ENCODE measurements at places on chromosomes 4 and X.

DNA sequence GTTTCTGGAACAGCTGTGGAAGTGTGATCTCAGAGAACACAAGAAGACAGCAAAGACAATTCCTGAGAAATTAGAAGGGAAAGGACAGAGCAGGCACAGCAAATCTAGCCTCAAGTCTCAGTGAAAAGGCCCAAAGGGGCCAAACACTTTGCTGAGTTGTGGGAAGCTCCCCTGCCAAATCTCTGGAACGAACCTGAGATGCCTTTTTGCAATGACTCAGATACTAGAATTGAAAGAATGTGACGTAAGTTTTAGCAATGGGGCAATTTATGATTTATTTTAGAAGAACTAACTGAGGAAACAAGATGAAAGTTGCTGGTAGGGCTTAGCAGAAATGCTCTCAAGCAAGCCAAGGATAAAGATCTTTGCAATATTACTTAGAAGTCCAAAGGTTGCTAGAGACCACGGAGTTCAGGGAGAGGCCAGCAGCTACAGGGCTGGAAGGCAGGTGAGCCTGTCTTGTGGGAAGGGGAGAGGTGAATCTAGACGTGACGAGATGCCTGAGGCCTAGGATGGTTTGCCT is 92.8 kb downstream of the AMELX start:
- peak; percentile 49 for DNase-seq

- no peak for DNase-seq
Observed at GRCh38 chrX:153875391-153876111, 10.4 kb downstream of the L1CAM start.

GRCh38 chr4:174036576-174036975 is 246.9 kb downstream of the FBXO8 start:
- DNase-seq, result no peak

GRCh38 chr4:52566136-52567031 is 92.7 kb downstream of the USP46 start:
- DNase-seq, result no peak

- no peak for DNase-seq
Observed at GRCh38 chr4:20195071-20195885, 56.4 kb upstream of the SLIT2 start.

DNA sequence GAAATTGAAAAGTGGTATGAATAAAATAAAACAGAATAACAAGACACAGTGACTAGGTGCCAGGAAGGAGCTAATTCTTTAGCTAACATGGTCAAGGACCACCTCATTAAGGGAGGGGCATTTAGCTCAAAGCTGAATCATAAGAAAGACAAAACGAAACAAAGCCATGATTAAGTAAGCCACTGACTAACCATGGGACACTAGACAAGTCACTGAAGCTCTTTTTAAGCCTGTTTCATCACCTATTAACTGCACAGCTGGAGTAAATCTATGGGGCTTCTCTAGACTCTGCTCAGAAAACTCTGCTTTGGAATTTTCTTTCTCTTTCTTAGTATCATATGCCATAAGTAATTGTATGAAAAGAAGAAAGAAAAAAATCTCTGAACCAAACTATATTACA is 49.8 kb upstream of the C1QTNF7 start:
- no peak for DNase-seq

- no peak for DNase-seq
Observed at GRCh38 chr4:66235876-66236275, 565.6 kb upstream of the EPHA5 start.

DNA sequence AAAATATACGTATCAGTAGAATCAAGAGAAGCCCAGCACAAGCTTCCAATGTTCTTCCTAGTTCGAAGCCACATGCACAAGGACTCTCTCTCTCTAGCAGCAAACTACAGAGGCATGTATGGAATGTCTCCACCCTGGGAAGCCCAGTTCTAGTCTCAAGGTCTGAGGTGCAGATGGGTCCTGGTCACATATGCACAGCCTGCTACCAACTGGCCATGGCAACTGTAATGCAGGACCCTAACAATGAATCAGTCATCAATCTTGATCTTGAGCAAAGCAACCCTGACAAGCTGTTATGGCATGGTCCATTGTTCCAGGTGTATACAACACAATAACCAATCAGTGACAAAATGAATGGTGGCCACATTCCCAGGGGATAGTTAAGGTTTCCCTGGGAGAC is 55.8 kb downstream of the MBNL3 start:
- no peak for DNase-seq

DNA sequence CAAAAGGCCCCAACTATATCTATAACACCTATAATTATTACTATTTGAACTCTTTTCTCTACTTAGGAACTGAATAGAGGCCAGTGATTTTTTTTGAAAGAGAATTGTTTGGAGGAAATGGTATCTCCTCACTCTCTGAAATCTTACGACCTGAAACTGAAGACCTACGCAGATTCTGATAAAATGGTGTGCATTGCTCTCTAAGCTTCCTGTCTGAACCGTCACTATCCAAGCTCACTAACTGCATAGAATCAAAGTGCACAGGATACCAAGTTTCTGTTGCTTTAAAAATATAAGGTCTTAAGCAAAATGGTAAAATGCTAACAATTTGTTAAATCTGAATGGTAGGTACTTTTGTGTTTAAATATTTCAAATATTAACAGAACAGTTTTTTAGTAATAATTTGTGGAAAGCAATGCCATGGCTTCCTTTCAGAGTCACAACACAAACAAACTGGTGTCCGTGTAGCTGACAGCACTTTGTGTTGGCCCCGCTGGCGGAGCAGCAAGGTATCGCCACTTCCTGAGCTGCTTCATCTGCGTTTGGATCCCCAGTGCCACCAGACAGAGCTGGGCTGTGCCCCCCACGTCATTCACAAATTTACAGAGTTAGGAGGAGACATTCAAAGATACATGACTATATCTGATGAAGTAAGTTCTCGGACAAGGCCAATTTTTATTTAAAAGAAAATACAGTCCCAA is 313.9 kb downstream of the FBXW7 start:
- DNase-seq, result no peak

DNA sequence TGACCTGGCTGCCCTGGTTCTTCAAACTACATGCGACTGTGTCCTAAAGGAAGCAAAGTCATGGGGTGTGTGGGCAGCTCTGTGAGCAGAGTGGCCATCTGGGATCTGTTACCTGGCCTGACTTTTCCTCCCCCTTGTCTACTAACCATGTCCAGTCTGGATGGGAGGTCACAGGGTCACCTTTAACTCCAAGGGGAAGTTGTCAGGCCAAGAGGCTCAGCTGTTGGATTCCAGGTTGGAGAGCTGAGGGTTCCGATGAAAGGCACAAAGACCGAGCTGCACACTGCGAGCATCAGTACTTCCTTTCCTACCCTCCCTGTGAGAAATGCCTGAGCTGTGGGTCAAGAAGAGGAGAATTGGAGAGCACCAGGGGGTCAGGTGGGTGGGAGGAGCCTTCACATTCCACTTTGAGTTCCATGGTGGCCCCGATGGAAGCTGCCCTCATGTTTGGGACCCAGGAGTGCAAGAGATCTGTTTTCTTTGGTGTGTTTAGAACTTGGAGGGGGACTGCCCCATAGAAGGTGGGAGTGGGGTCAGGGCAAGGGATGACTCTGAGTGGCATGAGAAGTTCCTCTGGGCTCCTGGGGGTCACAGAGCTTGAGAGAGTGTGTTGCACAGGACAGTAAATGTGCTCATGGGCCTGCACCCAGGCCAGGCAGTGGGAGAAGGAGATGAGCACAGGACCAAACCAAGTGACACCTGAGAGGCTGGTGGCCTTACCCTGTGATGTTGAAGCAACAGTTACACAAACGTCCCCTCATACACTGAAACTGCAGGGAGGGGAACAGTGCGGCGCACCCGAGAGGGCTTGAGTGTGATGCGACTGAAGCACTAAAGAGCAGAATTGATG is 36.2 kb downstream of the RGS12 start:
- DNase-seq, result no peak

DNA sequence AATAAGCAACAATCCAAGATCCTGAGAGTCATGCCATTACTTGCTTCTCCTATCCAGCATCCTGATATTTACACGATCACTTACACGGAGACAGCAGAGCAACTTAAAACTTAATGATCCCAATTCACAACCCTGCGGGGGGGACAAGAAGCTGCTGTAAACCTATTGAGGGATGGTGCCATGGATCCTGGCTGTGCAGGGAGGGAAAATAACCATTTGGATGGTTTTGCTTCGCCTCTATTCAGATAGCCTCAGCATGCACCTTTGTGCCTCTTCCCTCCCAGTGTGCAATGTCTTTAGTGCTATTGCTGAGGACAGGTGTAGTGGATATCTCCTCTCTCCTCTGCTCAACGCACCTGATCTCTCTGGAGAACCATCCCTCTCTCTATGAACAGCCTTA is 89.7 kb upstream of the PPARGC1A start:
- no peak for DNase-seq

DNA sequence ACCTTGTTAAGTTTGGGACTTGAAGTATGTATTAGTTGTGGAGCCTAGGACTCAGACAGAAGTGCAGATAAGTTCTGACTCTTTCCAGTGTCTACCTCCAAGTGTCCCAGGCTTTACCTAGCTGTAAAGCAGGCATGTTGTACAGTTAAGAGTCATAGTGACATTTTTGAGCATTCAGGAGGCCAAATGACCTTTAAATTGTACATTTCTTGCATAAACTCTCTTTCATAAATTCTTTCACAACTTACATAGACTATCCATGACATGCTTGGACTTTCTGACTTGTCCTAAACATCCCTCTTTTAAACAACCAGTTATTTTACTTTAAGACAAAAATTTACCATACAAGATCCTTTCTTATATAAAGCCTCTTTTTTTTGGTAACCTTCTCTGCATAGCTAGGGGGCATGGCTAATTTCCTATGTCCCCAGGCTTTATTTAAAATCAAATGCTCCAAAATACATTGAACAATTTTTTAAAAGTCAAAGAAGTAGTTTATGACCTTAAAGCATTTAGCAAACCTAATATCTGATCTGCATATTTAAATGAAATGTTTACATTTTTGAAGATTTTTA is 40.1 kb upstream of the UGT8 start:
- DNase-seq, result no peak

DNA sequence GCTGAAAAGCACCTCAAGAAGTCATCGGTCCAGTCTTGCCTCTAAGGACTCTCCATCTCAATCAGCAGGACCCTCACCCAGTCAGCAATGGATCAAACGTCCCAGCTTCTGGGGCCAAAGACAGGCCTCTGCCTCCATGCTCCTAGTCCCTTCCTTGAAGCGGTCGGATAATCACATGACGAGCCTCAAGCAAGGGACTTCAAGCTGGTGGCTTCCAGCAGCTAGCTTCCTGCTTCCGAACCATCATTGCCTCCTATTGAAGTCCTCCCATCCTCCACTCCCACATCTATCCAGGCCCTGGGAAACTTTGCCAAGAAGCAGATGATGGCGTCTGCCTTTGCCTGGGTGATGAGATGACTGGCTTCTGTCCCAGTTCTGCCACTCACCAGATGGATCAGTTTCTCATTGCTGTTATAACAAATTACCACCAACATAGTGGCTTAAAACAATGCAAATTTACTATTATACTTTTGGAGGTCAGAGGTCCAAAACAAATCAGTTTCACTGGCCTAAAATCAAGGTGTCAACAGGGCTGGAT is 135.2 kb upstream of the MAMLD1 start:
- DNase-seq, result no peak

DNA sequence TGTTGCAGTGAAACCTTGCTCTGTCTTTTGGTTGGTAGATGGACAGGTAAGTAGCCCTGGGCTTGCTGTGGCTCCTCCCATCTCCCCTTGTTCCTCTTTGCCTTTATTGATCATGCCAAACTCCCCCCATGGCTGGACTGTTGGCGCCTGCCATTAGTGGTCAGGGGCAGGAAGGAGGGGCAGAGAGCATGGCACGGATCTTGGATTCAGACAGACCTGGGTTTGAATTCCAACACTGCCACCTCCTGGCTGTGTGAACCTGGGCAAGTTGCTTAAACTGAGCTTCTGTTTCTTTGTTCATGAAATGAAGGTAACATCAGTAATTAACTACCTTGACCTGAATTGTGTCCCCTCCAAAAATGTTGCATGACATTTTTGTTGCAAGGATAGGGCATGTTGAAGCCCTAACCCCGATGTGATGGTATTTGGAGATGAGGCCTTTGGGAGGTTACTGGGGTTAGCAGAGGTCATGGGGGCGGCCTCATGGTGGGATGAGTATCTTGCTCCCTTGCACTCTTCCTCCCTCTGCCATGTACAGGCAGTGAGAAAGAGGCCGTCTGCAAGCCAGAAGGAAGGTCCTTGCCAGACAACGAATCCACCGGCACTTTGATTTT is 6.0 kb downstream of the SLC2A9 start:
- no peak for DNase-seq

DNA sequence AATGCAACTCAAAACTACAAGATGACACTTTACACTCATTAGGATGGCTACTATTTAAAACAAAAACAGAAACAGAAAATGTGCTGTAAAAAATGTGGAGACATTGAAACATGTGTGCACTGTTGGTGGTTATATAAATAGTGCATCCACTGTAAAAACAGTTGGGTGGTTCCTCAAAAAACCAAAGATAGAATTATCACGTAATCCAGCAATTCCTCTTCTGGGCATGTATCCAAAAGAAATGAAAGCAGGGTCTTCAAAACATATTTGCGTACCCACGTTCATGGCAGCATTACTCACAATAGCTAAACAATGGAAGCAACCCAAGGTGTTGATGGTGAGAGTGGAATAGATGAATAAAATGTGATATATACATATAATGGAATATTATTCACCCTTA is 967.2 kb downstream of the TRAM1L1 start:
- no peak for DNase-seq

- DNase-seq, result no peak
Observed at GRCh38 chrX:39164212-39164611, 363.0 kb downstream of the MID1IP1 start.
